ENCODE measurements at places on chromosomes 13 and 19.

DNA sequence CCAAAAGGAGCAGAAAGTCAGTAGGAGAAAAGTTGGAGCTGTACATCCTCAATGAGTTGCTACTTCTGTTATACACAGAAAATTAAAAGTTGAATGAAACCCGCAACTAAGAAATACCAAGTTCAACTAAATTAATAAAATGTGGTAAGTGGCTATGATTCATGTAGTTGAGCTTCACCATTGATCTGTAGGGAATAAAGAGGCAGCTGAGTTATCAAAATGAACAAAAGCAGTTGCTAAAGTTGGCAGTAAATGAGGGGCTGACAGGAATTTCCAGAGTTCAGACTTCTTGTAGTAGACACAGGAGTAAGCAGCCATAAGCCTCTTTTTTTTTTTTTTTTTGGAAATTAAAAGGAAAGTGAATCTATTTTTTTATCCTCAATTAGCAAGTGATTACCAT lies 234.6 kb downstream of the POSTN start:
- DNase-seq, result no peak

- peak; percentile 44 for DNase-seq
Observed at GRCh38 chr13:52405767-52406494, at the start of gene THSD1. THSD1 (minus strand) TSS chr13:52406172; CDS start chr13:52402600, 3,572 bp downstream.

- peak; percentile 58 for DNase-seq
Observed at GRCh38 chr19:18346091-18346490, 5.7 kb downstream of the PGPEP1 start.

GRCh38 chr13:47959468-47960247 lies 41.4 kb downstream of the SUCLA2 start:
- DNase-seq, result no peak

DNA sequence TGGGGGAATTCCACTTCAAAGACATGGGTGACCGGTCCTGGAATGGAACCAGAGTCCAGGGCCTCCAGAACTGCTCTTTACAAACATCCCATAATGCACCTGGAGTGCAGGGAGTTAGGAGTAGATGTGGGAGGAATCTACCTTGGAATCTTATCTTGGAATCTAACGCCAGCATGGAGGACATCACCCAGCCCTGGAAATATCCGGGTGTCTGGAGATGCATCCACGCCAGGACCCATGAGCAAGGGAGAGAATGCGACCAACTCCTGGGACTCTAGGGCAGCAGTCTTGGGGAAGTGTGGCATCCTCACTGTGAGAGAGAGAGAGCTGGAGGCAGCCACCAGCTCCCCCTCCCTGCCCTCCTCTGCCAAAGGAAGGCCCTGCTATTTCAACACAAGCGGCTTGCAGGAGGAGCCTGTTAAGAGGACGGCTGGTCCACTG lies 211.8 kb downstream of the UQCRFS1 start:
- DNase-seq, result no peak

- DNase-seq, result no peak
Observed at GRCh38 chr13:36555151-36555986, 118.5 kb upstream of the SERTM1 start.

DNA sequence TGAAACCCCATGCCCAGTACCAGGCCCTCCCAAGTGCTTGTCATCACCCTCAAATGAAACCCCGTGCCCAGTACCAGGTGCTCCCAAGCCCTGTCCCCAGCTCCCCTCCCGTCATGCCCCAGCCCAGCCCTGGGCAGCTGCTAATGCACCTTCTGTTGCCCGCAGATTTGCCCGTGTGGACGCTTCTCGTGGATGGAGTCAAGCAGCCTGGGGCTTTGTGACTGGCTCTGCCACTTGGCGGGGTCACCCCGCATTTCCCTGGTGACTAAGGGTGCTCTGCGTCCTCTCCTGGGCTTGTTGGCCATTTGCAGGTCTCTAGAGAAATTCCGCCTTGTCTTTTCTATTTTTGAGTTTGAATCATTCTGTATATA lies 82.7 kb downstream of the ATP11A start:
- no peak for DNase-seq

GRCh38 chr19:57033576-57033975 lies 86.2 kb upstream of the USP29 start:
- no peak for DNase-seq

DNA sequence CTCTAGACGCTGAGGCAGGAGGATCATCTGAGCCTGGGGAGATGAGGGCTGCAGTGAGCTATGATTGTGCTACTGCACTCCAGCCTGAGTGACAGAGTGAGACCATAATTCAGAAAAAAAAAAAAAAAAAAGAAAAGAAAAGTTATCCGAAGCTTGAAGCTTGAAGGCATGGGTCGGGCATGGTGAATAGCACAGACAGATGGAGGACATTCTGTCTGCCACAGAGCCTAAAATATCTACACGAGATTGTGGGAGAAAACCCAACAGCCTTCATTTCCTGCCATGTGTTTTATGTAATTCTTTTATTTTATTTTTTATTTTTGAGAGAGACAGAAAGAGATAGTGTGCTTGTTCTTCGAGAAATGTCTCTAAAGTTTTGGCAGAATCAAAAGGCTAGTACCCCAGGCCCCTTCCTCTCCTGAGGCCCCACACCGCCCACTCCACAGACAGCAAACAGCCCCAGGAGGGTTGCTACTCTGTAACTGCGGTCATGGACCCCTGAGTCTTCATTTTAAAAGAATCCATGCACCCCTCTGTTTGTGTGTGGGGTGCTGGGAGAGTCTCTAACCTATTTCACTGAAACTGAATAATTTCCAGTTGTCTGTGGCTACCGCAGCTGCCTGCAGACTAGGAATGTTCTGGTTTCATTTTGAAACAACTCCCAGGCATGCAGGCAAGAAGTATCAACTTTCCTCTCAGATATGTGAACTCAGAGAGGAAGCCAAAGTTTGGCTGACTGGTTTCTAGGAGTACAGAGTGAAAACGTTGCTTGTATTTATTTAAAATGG lies 38.4 kb upstream of the RCBTB2 start:
- DNase-seq, result no peak

DNA sequence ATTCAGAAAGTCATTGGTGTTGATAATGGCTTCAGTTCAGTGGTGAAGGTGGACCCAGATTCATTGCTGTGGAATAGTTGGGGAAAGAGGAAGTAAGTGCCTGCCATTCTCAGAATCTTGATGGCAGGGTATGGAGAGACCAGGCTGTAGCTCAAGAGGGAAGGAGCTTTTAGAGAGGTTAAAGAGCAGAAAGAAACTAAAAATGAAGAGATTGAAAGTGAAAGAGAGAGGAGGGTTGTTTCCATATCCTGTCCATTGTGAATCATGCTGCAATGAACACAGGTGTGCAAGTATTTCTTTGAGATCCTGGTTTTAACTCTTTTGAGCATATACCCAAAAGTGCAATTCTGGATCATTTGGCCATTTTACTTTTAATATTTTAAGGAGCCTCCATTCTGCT lies 12.5 kb downstream of the GJB6 start:
- no peak for DNase-seq

GRCh38 chr19:32241306-32241705 lies 104.1 kb upstream of the ZNF507 start:
- no peak for DNase-seq

GRCh38 chr19:41886761-41887710 lies 4.1 kb downstream of the ARHGEF1 start:
- no peak for DNase-seq

- DNase-seq, result no peak
Observed at GRCh38 chr19:50475101-50475568, 1.2 kb upstream of the EMC10 start.

DNA sequence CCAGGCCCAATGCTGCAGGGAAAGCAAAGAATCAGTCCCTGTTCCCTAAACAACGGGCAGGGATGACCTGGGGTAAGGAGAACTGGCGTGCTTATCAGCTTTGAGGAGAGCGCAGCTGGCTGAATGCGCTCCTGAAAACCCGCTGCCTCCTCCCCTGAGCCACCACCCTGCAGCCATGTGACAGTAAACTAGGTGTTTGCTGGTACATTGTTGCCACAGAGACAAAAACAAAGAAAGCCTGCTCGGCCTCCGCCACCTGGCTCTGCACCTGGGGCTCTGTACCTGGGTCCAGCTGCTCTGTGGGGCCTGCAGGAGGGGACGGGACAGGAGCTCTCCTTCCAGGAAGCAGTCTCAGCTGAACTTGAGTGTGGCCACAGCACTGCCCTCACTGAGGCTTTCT lies 21.8 kb downstream of the MCF2L start:
- no peak for DNase-seq

- DNase-seq, result no peak
Observed at GRCh38 chr13:41864658-41865057, 96.3 kb downstream of the VWA8 start.

GRCh38 chr19:3098141-3098514 lies 4.0 kb downstream of the GNA11 start:
- no peak for DNase-seq

GRCh38 chr13:98150832-98151479 lies 8.1 kb downstream of the FARP1 start:
- DNase-seq, result no peak

GRCh38 chr19:39737891-39738290 lies at the start of gene CLC:
CLC (minus strand) TSS chr19:39738029; CDS start chr19:39737952, 77 bp downstream.
- no peak for DNase-seq

DNA sequence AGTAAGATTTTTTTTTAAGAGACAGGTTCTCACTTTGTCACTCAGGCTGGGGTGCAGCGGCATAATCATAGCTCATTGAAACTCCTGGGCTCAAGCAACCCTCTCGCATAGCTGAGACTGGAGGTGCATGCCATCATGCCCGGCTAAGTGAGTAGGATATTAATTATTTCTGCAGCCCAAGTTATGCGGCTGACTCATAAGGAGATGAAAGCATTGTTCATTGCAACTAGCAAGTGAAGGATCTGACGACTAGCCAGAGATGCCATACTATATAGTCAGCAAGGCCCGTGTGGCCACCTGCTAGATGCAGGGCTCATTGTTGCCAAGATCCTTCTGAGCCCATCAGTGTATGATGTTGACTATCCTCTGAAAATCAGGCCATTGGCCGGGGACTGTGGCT lies 45.2 kb downstream of the ABCC4 start:
- DNase-seq, result peak; percentile 84

- no peak for DNase-seq
Observed at GRCh38 chr19:42174958-42175734, 42.3 kb downstream of the DEDD2 start.

- no peak for DNase-seq
Observed at GRCh38 chr19:31548941-31549340, 199.7 kb upstream of the TSHZ3 start.

DNA sequence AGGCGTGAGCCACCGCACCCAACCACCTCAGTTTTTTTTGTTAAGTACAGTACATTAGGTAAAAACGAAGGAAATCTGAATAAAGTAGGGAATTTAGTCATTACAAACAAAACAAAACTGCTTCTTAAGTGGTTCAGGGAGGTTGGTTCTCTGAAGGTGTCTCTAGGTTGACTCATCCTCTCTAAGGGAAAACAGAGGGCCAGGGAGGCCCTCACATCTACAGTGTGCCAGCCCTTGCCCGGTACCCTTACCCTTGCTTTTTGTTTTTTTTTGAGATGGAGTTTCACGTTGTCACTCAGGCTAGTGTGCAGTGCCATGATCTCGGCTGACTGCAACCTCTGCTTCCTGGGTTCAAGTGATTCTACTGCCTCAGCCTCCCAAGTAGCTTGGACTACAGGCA lies 17.2 kb upstream of the JUND start:
- DNase-seq, result no peak

DNA sequence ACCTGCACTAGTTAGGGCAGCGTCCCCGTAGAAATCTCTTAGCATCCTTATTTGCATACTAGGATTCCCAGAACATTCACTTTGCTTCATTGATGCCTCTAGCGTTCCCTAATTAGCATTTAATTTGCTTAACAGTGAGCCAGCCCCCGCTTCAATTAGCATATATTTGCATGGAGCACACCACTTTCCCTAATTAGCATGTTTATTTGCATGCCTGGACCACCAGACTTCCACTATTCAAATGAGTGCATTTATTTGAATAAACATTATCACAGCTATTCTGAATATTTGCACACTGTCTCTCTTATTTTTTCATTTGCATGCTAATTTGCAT lies 69.6 kb downstream of the RYR1 start:
- no peak for DNase-seq

- no peak for DNase-seq
Observed at GRCh38 chr19:11031421-11032070, 57.7 kb upstream of the LDLR start.

- DNase-seq, result peak; percentile 26
Observed at GRCh38 chr13:74870865-74871264, 611.1 kb downstream of the TBC1D4 start.

DNA sequence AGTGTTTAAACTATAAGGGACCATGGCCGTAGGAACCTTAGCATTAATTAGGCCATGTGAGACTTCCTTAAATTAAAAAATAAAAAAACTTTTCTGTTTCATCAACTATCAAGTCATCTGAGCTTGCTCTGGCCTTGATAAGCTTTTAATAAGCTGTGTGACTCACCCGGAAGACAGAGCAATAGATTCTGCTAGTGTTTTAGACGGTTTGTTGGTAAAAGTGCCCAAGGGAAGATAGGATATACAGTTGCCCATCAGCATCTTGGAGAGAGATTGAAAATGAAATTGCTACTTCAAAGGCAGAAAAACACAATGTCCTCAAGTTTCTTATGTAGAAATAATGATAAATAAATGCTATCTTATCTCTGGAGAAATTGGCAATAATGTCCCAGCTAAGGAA lies 31.2 kb upstream of the RCBTB2 start:
- DNase-seq, result no peak

DNA sequence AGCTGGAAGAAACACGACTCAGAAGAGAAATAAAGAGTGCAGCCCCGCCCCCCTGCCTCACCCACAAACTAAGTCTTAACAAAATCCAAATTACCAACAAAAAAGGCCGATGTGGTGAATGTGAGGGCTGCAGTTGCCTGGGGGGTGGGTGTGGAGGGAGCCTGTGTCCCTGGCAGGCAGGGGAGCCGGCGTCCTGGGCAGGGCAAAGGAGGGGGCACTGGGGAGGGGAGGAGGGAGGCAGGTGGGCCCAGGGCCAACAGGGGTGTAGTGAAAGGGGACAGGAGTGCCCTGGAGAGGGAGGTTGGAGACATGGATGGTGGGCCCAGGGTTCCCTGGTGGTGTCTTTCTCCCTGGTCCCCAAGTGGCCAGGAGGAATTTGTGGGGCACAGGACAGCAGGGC lies 4.0 kb downstream of the IRGC start:
- DNase-seq, result no peak

DNA sequence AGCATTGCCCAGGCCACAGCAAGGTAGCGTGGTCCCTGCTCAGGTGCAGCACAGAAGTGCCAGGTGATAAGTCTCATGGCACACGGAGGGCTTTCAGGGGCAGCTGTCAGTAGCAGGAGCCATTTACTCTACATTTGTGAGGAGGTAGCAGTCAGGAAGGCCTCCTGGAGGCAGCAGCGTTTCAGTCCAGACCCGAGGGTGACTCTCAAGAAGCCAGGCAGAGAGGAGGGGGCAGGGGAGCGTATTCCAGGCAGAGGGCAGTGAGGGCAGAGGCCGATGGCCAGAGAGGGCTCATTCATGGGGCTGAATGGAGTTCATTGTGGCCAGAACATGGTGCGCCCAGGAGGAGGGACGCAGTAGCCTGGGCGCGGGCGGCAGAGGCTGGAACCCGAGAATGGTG lies 8.9 kb downstream of the PIAS4 start:
- DNase-seq, result no peak

- DNase-seq, result no peak
Observed at GRCh38 chr13:44792096-44792495, 197.2 kb downstream of the NUFIP1 start.

GRCh38 chr13:34857558-34858325 lies 84.3 kb upstream of the NBEA start:
- DNase-seq, result no peak
